ENCODE measurements at places on chromosomes 5 and 9.

DNA sequence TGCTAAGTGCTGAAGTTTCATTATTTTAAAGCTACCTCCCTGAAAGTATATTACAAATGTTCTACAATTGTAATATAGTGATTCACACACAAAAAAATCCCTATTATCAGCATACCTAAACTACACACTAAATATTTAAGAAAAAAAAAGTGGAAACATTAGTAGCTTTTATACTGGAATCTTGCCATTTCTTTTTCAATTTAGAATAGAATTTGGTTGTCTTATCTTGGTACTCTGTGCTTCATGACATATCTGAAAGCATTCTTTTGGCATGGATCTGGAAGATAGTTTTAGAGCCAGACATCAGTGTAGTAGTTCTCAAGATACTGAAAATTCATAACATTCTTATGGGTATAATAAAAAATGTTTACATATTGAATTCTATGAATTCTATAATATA, 35.0 kb downstream of the SLC1A3 start:
- no peak for DNase-seq

DNA sequence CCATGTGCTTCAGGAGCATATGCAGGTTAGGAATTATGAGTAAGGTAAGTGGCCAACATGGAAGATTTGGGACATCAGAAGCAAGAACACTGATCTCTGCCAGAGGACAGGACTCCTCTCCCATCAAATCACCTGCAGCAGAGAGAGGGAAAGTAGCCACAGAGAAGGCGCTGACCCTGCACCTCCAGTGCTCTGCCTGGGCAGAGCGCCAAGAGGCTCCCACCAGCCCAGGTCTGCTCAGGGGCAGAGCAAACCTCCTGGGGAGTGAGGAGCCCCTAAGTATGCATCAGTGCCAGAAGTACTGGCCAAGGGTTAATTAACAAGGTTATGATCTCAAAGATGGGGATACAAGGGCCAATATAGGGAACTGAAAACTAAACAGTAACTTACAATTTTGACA, 545.3 kb upstream of the TRPC7 start:
- DNase-seq: no peak

GRCh38 chr9:8769153-8769552, 969.6 kb upstream of the DMAC1 start:
- no peak for DNase-seq

DNA sequence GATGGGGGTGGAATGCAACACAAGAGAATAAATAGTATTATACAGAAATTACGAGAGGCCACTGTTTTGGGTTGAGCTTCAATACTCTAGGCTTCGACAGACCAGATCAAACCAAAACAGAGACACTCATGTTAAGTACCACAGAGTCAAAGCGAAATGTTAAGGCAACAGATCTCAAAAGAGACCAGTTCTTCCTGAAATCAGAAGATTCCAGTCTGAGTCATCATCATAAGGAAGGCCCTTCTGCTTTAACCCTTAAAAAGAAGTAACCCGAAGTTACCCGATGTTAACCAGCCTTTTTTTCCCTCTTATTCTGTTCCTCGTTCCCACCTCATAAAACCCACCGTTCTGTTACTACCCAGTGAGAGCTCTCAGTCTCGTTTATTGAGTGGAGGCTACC, 75.9 kb downstream of the SFXN1 start:
- no peak for DNase-seq

DNA sequence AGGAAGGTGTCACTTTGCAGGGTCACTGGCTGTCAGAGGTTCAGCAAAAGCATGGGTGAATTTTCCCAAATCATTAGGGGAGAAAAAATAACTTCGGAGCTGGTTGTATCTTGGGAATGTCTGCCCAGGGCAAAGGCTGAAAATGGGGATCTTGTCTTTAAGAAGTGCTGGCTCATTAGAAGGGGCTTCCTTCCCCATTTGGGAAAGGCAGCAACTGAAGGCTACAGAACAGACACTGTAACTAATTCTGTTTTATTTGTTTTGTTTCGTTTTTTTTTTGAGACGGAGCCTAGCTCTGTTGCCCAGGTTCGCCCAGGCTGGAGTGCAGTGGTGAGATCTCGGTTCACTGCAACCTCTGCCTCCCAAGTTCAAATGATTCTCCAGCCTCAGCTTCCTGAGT, 70.3 kb upstream of the PCA3 start:
- DNase-seq: no peak

DNA sequence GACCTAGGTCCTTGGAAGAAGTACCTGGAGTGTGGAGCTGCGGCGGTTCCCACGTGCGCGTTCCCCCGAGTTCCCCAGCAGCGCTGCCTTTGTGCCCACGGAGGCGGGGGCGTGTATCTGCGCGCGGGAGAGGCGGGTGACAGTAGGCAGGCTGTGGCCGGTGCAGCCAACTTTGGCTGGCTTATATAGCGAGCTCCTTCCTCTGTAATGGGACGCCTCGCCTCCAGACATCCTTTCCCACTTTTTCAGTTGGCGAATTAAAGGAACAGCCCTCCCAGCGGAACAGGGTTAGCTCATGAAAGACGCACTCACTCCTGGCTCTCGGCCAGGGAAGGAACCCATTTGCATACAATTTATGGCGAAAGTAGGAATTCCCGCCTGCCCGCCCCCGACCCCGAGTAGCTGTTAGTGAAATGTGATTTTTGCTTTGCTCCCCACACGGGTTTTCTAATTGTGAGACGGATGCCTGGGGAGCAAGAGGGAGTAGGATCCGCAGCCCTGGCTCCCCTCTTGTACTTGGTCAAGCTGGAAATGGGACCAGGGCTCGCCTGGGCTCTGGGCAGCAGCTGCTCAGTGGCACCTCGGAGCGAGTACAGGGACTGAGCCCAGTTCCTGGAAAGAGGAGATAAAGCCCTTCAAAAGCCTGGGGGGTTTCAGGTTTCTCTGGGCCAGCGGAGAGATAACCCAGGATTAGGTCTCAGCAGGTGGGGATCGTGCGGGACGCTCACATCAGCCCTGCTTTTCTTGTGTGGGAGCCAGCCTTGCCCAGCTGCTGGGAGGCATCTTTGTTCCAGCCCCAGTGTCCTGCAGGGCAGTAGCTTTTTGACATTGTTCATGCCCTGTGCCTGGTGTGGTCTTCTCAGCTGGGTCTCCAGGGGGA, at the start of gene TNC:
TSS of gene TNC (minus strand) at position 159 of the 880 bp plus-strand sequence. CDS start 27,139 bp downstream, outside the sequence.
- DNase-seq: no peak

DNA sequence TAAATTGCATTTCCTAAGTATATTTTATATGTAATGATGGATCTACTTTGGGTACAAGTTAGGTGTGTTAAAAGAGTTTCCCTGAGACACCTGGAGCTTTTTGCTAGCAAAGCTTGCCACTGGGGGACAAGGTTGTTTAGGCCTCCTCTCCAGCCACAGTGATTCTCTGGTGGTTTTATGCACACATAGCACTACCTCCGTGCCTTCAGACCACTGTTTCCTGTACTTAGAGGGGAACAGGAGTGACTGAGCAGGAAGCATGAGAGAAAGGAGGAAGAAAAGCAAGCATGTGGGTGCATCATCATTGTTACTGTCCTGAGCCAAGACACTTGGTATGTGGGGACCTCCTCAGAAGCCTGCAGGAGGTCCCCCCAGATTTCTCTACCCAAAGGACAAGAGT, 272.1 kb downstream of the RASEF start:
- DNase-seq: no peak
